ENCODE measurements at places on chromosomes 6 and 20.

DNA sequence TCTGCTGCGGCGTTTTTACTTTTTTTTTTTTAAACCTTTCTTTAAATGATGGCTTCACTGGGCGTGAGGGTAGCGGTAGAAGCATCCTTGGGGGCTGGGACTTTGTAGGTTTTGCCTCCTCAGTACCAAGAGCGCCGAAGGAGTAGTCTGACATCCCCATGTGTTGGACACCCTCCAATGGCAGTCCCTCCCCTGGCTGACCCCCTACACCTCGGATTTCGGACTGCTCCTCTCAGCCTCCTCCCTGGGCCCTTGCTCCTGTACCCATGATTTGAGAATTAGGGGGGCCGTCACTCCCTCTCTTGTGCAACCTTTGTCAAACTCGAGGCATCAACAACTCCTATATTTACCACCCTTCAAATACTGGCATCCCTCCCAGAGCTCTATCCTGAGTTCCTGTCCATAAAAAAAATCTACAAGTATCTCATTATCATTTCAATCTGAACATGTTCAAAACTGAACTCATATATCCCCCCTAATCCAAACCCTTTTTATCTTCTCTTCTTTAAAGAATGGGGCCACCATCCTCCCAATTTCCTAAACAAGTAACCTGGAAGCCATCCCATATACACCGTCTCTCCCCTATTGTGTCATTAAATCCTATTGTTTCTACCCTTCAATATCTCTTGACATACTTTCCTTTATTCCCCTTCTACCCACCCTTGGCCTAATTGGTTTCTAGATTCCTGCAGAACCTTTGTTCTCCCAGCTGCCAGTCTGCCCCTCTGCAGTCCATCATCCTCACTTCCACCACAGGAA lies 1.2 kb upstream of the ARFGEF3 start:
- no peak for DNase-seq

GRCh38 chr20:7858734-7859250 lies 81.5 kb downstream of the HAO1 start:
- DNase-seq: no peak

- no peak for DNase-seq
Measured at GRCh38 chr20:3710703-3711483, 1.5 kb downstream of the SIGLEC1 start.

- DNase-seq: no peak
Measured at GRCh38 chr6:119444642-119445557, 95.3 kb upstream of the MAN1A1 start.

- DNase-seq: no peak
Measured at GRCh38 chr6:25972902-25973301, 10.3 kb downstream of the TRIM38 start.

- no peak for DNase-seq
Measured at GRCh38 chr6:101083533-101084175, 202.5 kb upstream of the ASCC3 start.

- no peak for DNase-seq
Measured at GRCh38 chr20:5024103-5024502, 22.8 kb upstream of the SLC23A2 start.

DNA sequence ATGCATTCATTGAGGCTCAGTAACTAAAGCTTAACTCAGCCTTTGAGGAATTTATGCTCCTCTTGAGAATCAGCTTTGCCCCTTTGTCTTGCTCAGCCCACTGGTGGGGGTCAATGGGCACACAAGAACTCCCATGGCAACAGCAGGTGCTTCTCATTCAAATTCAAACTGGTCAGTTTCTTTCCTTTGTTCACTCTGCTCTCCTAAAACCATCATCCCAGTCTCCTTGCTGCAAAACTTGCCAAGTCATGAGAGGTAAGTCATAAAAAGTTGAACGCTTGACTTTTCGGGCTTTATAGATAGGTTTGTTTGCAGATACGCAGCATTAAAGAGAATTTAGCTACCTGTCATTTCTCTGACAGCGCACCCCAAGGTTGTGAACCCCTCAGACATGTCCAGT lies 146.8 kb downstream of the TFAP2A start:
- DNase-seq: no peak

Measured in HFF-Myc (cell line).